Body of pancreas (tissue), 4 donors: ENCODE measurements at places on chromosomes 13 and 19. TPM values are rescaled to one million over a fixed set of nuclear protein-coding genes. Genes with fewer than 3 reads are reported as not detected.

DNA sequence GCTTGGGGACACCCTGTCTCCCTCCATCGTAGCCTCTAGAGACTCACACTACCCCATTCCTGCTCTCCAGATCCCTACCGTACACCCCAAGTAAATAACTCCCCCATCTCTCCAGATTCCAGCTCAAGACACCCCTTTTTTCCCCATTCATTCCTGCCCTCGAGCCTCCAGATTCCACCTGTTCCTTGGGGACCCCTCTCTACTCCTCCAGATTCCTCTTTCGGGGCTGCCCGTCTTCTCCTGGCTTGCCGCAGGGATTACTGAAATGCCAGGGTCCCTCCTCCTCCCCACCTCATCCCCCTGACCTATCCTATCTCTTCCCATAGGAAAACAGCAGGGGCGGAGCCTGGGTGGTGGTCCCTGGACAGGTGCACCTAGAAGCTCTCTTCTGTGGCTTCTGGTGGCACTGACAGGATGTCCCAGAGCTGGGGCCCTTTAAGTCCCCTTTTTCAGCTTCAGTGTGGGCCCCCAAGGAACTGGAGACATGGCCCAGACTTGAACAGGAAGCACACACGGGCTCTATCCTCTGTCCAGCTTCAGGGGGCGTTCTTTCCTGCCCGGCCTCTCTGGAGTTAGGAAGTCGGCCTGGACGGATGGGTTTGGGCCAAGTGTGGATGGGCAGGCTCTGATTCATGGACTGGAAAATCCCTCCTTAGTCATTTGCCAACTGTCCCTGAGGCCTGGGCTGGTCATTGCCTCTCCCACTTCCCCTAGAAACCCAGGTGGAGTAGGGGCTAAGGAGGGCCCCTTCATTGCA lies 1.2 kb downstream of the ZSWIM4 start:
- DNase-seq = peak; percentile 64

- DNase-seq = peak; percentile 6
These were observed 475.4 kb upstream of the ARGLU1 start for GRCh38 chr13:107043021-107043956.

DNA sequence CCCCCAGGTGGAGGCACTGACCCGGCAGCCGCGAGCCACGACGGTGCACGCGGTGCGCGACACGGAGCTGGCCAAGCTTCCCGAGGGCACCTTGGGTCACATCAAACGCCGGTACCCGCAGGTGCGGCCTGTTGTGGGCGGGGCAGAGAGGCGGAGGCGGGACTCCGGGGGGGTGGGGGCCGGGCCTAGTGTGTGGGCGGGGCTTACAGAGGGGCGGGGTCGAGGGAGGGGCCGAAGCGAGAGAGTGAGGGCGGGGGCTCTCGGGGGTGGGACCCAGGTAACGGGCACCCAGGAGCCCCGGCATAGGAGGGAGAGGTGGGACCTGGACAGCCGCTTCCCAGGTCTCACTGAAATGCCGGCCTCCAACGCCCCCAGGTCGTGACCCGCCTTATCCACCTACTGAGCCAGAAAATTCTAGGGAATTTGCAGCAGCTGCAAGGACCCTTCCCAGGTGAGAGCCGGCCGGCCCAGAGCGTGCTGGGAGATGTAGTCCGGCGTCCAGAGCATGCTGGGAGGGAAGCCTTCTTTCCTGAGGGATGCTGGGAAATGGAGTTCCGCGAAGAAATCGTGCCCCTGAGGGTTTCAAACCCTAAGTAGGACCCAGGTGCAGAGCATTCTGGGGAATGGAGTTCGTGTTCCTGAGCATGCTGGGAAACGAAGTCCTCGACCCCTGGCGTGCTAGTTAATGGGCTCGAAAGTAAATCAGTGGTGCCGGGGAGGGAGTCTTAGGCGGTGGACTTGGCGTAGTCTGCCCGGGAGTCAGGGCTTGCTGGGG lies 15.7 kb downstream of the PNPLA6 start:
- DNase-seq = peak; percentile 94

- DNase-seq = no peak
These were observed 15.1 kb upstream of the KATNAL1 start for GRCh38 chr13:30322428-30322827.

- DNase-seq = no peak
These were observed 74.2 kb downstream of the RASA3 start for GRCh38 chr13:114058051-114058867.

GRCh38 chr13:50629497-50629896 lies 214.0 kb downstream of the DLEU7 start:
- no peak for DNase-seq

DNA sequence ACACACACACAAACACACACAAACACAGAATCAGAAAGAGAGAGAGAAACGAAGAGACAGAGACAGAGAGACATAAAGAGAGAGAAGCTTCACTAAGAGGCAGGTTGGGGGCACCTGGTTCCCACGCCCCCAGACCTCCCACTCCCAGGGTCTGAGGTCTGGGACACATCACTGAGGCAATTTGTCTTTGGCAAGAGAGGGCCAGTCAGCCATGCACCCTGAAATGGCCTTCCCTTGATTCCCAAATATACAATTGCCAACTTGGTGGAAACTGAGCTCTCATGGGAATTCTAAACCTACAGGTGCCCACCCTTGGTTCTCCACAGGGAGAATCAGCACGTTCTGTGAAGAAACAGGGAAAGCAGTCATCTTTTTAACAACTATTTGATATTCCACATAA lies 79.5 kb downstream of the COL4A1 start:
- DNase-seq = no peak

DNA sequence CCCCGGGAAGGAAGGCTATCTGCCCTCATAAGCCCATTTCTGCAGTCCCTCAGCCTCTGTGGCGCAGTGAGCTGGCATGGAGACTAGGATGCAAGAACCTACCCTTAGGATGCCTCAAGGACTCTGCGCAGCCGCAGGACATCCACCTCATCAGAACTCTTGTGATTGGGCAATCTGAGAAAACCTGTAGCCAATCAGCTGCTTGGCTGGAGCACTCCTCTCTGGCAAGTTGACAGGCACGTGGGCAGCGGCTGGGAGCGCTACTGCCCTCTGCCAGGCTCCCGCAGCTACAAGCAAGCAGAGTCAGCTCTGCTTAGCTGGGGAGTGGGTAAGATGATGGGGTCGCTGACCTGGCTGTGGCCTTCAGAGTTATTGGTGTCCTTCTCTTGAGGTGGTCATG lies 1.5 kb upstream of the ECSIT start:
- peak; percentile 89 for DNase-seq

DNA sequence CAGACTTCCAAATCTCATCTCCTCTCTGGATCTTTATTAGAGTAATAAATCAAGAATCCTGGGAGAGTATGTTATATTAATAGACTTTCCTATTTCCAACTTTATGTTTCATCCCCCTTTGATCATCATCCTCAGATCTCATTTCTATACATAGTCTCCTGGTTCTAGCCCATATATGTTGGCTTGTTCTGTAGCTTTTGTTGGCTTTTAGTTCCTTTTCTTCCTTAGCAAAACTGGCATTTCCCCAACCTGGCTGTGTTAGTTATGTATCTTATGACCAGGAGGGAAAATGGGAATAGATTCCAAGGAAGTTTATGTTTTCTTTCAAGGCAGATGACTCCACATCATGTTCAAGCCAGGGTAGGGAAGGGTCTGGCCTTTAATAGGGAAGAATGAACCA lies 2464.5 kb downstream of the PCDH9 start:
- no peak for DNase-seq

- DNase-seq = no peak
These were observed 28.3 kb downstream of the DEDD2 start for GRCh38 chr19:42189133-42189532.

Gene NCCRP1
- 7.8 TPM for total RNA-seq

Gene HMG20B
- total RNA-seq = 91.0 TPM

Gene OR4F17
- total RNA-seq = not detected

Gene ALKBH7
- 64.6 TPM for total RNA-seq

Gene LILRB1
- total RNA-seq = 0.33 TPM

Gene ZNF534
- total RNA-seq = not detected

Gene SERPINE3
- total RNA-seq = not detected
